Left ventricle myocardium inferior (tissue), 1 donor: ENCODE measurements at places on chromosomes 1 and 21. TPM values are rescaled to one million over a fixed set of nuclear protein-coding genes. Genes with fewer than 3 reads are reported as not detected.
A peak's percentile ranks its signal among the peaks of the same experiment; 100 is the strongest.

The LCE1E gene
- total RNA-seq, result not detected

The FCRL5 gene
- total RNA-seq, result not detected

The CADM3 gene
- 3.7 TPM for total RNA-seq

The GBP4 gene
- total RNA-seq, result 6.2 TPM

The MATN1 gene
- total RNA-seq, result not detected

The ABCG1 gene
- total RNA-seq, result 8.7 TPM

The WNT3A gene
- not detected for total RNA-seq

- no peak overlapping the region for H3K4me3 ChIP-seq
- H3K4me1 ChIP-seq, result no peaks in the 10 kb centered on the region
- DNase-seq, result no peak
- H3K27ac ChIP-seq, result no peak overlapping the region
Observed at GRCh38 chr21:18725653-18726052, 322.1 kb upstream of the TMPRSS15 start.

DNA sequence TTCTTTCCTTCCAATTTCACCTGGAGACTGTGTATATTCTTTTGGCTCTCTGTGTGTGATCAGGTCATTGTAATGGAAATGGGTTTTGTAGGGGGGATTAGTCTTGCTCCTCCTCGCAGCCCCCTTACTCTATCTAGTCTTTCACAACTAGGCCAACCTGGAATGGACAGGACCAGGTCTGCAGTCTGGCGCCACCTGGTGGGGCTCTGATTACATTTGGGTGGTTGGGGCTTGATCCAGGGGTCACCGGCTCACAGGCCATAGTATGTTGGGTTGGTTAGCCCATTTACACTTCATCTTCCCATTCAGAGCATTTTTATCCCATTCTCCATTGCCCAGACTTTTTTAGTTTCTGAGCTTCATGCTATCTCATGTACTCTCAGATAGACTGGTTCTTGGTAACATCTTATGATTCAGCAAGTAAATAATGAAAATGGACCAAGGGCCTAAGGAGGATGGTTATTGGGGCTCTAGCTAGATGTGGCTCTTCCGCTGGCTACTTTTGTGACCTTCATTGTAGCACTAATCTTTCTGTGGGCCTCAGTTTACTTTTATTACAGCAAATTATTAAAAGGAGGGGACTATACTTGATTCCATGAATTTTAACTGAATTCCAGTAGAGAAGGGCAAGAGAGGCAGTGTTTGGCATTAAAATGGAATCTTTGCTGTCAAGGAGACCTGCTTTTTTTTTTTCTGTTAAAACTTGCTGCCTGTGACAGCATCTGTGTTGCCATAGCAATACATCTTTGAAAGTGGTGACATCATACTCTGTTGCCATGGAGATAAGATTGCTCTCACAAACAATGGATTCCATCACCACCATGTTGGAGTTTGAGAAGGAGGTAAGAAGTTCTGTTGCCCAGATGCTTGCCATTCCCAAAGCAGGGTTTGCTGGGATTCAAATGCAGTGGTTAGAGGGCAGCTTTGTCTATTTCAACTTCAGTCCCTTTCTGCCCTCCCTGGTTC, 150.1 kb downstream of the PLXNA2 start:
- no peaks in the 10 kb centered on the region for H3K27me3 ChIP-seq
- no peak overlapping the region for H3K4me3 ChIP-seq
- DNase-seq, result peak; percentile 73
- peaks cover 21% of the 10 kb centered on the region for H3K4me1 ChIP-seq
- H3K27ac ChIP-seq, result no peak overlapping the region
- H3K36me3 ChIP-seq, result peaks cover 63% of the 10 kb centered on the region

DNA sequence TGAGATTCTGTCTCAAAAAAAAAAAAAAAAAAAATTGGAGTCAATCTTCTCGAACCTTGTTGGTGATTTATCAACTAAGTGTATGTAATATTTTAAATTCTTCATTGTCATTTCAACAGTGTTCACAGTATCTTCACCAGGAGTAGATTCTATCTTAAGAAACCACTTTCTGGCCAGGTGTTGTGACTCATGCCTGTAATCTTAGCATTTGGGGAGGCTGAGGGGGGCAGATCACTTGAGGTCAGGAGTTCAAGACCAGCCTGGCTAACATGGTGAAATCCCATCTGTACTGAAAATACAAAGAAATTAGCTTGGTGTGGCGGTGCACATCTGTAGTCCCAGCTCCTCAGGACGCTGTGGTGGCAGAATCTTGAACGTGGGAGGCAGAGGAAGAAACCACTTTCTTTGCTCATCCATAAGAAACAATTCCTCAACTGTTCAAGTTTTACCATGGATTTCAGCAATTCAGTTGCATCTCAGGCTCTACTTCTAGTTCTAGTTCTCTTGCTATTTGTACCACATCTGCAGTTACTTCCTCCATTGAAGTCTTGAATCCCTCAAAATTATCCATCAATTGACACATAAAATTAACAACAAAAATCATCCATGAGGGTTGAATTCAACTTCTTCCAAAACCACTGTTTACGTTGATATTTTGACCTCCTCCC, 30.4 kb upstream of the EYA3 start:
- H3K4me1 ChIP-seq, result no peaks in the 10 kb centered on the region
- H3K27me3 ChIP-seq, result peaks cover 6% of the 10 kb centered on the region
- no peak for DNase-seq
- no peak overlapping the region for H3K27ac ChIP-seq

- no peaks in the 10 kb centered on the region for H3K27me3 ChIP-seq
- H3K36me3 ChIP-seq, result peaks cover 5% of the 10 kb centered on the region
- no peak overlapping the region for H3K27ac ChIP-seq
- no peak overlapping the region for H3K4me3 ChIP-seq
- DNase-seq, result no peak
Observed at GRCh38 chr1:164830628-164831027, 271.6 kb downstream of the PBX1 start.

- no peak overlapping the region for H3K27ac ChIP-seq
- H3K36me3 ChIP-seq, result no peaks in the 10 kb centered on the region
- no peaks in the 10 kb centered on the region for H3K27me3 ChIP-seq
- H3K4me3 ChIP-seq, result no peak overlapping the region
Observed at GRCh38 chr1:184553845-184554244, 167.0 kb downstream of the C1orf21 start.

DNA sequence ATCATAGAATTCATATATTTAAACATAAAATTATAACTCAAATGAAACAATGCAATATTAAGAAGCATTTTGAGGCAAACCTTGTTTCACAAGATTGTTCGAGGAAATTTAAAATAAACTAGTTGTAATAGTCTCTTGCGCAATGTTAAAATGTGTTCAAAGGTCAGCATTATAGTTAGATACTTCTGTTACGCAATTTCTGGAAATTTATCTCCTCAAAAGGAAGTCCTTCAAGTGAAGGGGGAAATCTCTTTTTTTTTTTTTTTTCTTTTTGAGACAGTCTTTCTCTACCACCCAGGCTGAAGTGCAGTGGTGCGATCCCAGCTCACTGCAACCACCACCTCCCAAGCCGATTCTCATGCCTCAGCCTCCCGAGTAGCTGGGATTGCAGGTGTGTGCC, 52.1 kb downstream of the FMO4 start:
- no peak overlapping the region for H3K27ac ChIP-seq
- DNase-seq, result no peak
- no peaks in the 10 kb centered on the region for H3K36me3 ChIP-seq
- H3K4me3 ChIP-seq, result no peak overlapping the region
- no peaks in the 10 kb centered on the region for H3K4me1 ChIP-seq

- no peak overlapping the region for H3K27ac ChIP-seq
- no peak for DNase-seq
- H3K27me3 ChIP-seq, result peaks cover 21% of the 10 kb centered on the region
- peaks cover 10% of the 10 kb centered on the region for H3K36me3 ChIP-seq
Observed at GRCh38 chr1:109243221-109243620, 6.1 kb upstream of the CELSR2 start.

GRCh38 chr1:115826628-115827027, 14.3 kb downstream of the NHLH2 start:
- peaks cover 21% of the 10 kb centered on the region for H3K4me1 ChIP-seq
- H3K4me3 ChIP-seq, result no peak overlapping the region
- H3K27me3 ChIP-seq, result peaks cover 30% of the 10 kb centered on the region
- no peak overlapping the region for H3K27ac ChIP-seq
- no peak for DNase-seq

- H3K4me1 ChIP-seq, result peaks cover 35% of the 10 kb centered on the region
- no peak overlapping the region for H3K4me3 ChIP-seq
- H3K36me3 ChIP-seq, result peaks cover 36% of the 10 kb centered on the region
- no peak overlapping the region for H3K27ac ChIP-seq
- DNase-seq, result no peak
- no peaks in the 10 kb centered on the region for H3K27me3 ChIP-seq
Observed at GRCh38 chr21:33334824-33335223, 10.1 kb downstream of the IFNAR1 start.

GRCh38 chr1:52192436-52192835, 50.5 kb downstream of the ZFYVE9 start:
- H3K36me3 ChIP-seq, result no peaks in the 10 kb centered on the region
- DNase-seq, result no peak
- no peak overlapping the region for H3K4me3 ChIP-seq
- no peaks in the 10 kb centered on the region for H3K27me3 ChIP-seq

DNA sequence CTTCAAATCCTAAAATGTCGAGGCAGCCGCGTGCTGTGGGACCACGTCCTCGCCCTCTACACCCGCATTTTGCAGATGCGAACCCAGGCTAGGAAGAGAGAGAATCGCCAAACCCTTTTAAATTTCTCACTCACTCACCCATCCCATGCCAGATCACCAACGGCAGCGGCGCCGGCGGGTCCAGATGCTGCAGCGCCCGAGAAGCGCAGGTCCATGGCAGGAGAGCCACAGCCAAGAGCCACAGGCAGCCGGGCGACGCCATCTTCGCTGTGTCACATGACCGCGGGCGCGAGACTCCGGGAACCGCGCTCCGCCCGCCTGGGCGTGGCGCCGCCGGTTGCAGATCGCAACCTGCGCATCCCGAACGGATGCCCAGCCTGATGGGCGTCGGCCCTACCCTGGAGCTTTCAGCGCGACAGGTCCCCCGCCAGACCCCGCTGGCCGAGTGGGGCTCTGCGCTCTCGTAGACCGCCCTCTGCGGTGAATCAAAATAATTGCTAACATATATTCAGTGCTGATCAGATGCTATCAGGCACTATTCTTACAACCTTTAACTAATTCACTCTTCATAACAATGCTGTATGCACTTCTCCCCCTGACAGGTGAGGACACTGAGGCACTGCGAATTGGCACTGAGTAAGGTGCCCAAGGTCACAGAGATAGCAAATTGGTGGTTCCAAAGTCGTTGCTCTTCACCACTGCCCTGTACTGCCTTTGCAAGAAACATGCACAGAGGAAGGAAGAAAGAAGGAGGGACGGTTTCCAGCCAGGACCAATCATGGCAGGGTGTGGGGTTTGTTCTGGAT, at the start of gene PPT1:
Gene PPT1 (minus strand): TSS at position 276 of the 806 bp plus-strand sequence. CDS start 14 bp downstream, at position 262.
- peak; percentile 80 for DNase-seq
- peak within 1 kb of the TSS; percentile 67 for H3K27ac ChIP-seq
- no peaks in the 10 kb centered on the region for H3K36me3 ChIP-seq
- H3K4me1 ChIP-seq, result peaks cover 22% of the 10 kb centered on the region

DNA sequence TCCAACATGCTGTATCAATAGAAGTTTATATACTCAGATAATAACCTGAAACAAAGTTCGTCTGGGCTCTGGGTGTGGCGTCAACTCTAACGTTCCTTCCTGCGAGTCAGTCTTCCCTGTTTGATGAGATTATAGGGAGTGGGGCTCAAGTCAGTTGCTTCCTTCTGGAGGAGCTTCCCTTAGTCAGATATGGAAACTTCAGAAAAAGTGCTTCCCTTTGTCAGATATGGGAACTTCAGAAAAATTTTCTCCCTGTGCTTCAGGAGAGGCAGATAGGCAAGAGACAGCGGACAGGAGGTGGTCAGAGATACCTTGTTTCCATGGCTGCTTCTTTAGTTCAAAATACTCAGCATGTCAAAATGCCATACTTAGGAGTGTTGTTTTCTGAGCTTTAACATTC, 51.1 kb upstream of the PRDX6 start:
- no peaks in the 10 kb centered on the region for H3K27me3 ChIP-seq
- H3K27ac ChIP-seq, result no peak overlapping the region
- no peak overlapping the region for H3K4me3 ChIP-seq
- H3K4me1 ChIP-seq, result peaks cover 25% of the 10 kb centered on the region
- H3K36me3 ChIP-seq, result no peaks in the 10 kb centered on the region
- no peak for DNase-seq

- no peak overlapping the region for H3K4me3 ChIP-seq
- H3K27me3 ChIP-seq, result no peaks in the 10 kb centered on the region
- no peak for DNase-seq
- peaks cover 9% of the 10 kb centered on the region for H3K4me1 ChIP-seq
- no peak overlapping the region for H3K27ac ChIP-seq
Observed at GRCh38 chr1:246483569-246483933, 23.5 kb downstream of the SMYD3 start.

DNA sequence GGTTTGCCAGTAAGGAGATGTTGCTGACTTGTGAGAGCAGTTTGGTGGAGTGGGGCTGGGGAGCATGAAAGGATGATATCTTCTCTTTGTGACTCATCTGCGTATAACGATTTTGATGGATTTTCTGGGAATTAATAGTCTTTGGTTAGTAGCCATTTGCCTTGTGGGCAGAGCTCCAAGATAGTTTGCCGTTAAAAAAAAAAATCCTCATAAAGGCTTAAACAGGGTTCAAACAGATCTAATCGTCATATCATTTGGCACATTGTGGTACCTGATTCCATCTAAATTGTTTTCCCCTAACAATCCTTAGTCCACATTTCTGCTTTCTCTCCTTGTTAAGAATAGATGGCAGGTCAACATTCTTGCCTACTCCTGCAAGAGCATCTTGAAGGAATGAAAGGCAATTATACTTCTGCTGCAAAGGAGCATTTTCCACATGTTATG, 168.0 kb downstream of the PPP1R12B start:
- H3K36me3 ChIP-seq, result peaks cover 6% of the 10 kb centered on the region
- DNase-seq, result no peak
- H3K4me1 ChIP-seq, result peaks cover 85% of the 10 kb centered on the region
- no peak overlapping the region for H3K4me3 ChIP-seq
- H3K27me3 ChIP-seq, result no peaks in the 10 kb centered on the region

DNA sequence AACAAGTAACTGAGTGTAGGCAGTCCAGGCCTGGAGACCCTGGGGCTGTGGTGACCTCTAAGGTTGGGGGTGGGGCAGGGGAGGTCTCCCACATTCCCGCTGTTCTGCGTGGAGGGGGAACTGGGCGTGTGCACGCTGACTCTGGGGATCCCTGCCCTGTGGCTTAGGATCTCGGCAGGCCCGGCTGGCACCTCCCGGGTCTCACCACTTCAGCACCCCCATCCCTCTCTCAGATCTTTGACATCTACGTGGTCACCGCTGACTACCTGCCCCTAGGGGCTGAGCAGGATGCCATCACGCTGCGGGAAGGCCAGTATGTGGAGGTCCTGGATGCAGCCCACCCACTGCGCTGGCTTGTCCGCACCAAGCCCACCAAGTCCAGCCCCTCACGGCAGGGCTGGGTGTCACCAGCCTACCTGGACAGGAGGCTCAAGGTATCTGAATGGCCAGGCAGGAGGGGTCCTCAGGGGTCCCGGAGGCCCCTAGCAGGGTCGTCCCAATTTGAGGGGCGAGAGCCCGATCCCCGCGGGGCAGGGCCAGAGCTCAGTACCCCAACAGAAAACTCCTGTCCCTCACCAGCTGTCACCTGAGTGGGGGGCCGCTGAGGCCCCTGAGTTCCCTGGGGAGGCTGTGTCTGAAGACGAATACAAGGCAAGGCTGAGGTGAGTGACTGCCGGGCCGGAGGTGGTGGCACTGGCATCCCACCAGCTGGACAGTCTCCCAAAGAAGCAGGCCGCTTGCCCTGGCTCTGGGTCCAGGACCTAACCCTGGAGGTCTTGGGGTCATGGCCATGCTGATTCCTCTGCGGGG, 68.7 kb downstream of the TRIM11 start:
- H3K27ac ChIP-seq, result no peak overlapping the region
- peak; percentile 14 for DNase-seq
- peaks cover 91% of the 10 kb centered on the region for H3K36me3 ChIP-seq
- peaks cover 8% of the 10 kb centered on the region for H3K4me1 ChIP-seq
- no peak overlapping the region for H3K4me3 ChIP-seq
